ENCODE measurements at places on chromosomes 13 and 19.

DNA sequence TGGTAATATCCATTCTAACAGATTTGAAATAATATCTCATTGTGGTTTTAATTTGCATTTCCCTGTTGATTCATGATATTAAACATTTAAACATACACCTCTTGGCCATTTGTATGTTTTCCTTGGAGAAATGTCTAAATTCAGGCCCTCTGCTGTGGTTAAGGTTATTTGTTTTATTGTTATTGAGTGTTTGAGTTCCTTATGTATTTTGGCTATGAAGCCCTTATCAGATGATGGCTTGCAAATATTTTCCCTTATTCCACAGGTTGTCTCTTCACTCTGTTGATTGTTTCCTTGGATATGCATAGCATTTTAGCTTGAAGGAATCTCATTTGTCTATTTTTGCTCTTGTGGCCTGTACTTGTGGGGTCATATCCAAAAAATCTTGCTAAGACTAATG lies 303.6 kb downstream of the GPC5 start:
- no peak for DNase-seq

DNA sequence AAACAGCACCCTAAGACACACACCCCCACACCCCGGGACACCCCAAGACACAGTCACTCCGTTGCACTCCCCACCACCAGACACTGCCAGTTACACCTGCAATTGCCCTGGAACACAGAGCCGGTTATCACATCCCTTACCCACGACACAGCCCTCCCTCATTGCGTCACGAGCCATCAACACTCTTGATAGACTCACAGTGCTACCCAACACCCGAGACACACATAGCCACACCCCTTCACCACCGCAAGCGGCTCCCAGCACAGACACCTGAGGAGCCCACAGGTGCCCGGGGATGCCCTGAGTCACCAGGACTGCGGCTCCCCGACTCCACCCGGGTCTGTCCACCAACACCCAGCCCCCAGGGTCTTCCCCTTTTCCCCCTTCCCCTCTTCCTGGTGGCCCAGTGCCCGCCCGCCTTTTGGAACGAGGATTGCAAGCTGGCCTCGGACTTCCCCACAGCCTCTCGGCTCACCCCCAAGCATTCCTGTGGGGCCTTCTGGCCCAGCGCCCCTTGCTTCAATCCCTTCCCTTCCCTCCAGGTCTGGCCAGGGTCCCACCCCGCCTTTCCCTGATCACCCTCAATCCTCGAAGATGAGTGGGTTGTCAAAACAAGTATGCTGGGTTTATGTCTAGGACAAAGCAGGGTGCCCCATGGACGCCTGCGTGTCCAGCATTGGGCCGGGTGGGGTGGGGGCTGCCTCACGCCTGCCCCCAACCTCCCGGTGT lies 1.7 kb upstream of the PTGER1 start:
- no peak for DNase-seq

- DNase-seq: peak; percentile 34
Measured at GRCh38 chr13:40206241-40207000, 460.0 kb downstream of the FOXO1 start.

DNA sequence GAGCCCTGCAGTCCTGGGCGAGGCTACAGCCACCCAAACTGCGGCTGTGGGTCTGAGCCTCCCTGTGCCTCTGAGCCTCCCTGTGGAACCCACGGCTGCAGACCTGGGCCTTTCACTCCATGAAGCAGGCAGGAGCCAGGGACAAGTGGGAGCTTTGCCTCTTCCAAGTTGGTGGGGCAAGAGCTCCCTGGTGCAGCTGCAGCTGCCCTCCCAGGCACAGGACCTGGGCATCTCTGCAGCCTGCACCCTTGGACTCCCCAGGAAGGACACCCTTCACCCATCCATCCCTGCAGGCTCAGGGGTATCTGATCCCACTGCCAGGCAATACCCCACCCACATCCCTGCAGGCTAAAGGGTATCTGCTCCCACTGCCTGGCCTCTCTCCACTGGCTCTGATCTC lies 2.3 kb downstream of the TEX26 start:
- no peak for DNase-seq

Measured in activated CD4-positive, alpha-beta T cell treated with anti-CD3 and anti-CD28 coated beads, Interleukin-2, Interleukin-4, amounts not matched to agents 100 ng/mL and 50 ng/mL, durations not matched to agents 16 hours and 8 hours (primary cell).